ENCODE measurements at places on chromosomes 1 and 21. TPM values are rescaled to one million over a fixed set of nuclear protein-coding genes. Genes with fewer than 3 reads are reported as not detected.

The BTF3L4 gene
- total RNA-seq, result 35.2 TPM

The CNTN2 gene
- not detected for total RNA-seq

The CFHR4 gene
- not detected for total RNA-seq

The ABCB10 gene
- 30.8 TPM for total RNA-seq

The CD1E gene
- total RNA-seq, result not detected

The S100A1 gene
- not detected for total RNA-seq

The TMEM53 gene
- 5.1 TPM for total RNA-seq

The DNAJC6 gene
- total RNA-seq, result 3.9 TPM

The GPR3 gene
- 1.5 TPM for total RNA-seq

- DNase-seq, result no peak
Observed at GRCh38 chr1:115300087-115300876, 37.8 kb downstream of the NGF start.

GRCh38 chr21:31117128-31117916 is 79.0 kb upstream of the KRTAP19-8 start:
- DNase-seq, result peak; percentile 34

DNA sequence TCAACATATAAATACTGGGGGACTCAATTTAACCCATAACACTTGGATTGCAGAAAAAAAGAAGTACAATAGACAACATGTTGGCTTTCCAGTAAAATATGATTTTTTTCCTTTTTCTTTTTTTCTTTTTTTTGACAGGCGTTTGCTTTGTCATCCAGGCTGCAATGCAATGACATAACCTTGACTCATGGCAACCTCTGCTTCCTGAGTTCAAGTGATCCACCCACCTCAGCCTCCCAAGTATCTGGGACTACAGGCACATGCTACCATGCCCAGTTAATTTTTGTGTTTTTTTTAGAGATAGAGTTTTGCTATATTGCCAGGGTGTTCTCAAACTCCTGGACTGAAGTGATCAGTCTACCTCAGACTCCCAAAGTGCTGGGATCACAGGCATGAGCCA is 1512.0 kb upstream of the PRMT6 start:
- DNase-seq, result no peak

DNA sequence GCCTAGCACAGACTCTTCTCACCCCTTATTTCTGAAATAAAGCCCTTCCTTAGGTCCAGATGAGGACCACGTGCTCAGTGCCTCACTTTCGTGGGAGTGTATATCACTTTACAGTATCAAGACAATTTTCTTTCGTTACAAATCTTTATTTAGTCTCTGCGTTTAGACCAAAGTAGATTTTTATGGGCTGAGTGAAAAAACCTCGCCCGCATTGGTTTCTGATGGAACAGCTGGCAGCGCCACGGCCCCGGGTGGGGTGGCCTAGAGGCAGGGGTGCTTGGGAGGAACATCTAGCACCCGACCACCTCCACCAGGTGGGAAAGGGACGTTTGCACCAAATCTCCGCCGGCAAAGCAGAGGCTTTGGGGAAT is 7.6 kb downstream of the SIM2 start:
- DNase-seq, result no peak

GRCh38 chr1:99623554-99623953 is 22.4 kb upstream of the PALMD start:
- DNase-seq, result no peak

DNA sequence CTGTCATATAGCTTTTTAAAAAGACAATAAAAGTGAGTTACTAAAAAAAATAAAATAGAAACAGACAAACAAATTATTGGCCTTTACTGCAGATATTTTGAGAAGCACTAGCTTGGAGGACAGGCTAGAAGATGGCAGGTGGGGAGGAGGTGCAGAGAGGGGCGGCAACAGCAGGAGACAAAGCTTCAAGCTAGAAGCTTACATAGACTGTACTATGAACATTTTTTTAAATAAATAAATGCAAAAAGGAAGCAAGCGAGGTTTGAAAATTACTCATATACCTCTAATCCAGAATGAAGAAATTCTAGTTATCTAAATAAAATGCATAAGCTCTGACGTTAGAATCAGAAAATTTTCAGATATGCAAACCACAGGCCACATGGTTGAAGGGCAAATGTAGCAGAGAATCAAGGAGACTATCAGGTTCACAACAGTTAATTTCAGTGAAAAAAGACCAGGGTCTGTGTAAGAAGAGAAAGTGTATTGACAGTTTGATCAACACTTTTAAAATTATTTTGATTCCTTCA is 54.9 kb downstream of the NRIP1 start:
- no peak for DNase-seq

DNA sequence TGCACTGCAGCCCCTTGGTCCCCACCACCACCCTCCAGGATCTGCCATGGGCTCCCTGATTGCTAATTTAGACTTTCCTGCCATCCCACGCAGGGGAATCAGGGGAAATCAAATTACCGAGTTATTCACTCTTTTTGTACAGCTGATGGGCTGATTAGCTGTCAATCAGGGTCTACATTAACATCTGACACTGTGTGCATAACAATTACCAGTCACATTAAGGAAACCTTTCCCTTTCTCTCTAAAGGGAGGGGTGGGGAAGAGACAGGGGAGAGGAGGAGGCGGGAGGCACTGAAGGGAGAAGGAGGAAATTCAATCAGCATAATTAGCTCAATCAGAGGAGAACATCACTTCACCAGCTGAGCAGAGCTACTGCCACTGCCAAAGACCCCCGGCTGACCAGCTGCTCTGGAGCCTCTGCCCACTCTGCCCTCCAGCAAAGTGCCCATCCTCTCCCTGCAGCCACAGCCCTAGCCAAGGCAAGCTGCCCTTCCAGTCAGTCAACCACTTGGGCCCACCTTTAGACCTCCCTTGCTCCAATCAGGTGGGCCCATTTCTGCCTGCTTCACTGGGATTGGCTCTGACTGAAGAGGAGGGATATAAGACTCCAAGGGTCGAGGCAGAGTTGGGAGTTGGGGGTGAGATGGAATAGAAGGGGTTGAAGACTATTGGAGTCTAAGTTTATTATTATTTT is 199.3 kb upstream of the ZC3H12A start:
- no peak for DNase-seq

DNA sequence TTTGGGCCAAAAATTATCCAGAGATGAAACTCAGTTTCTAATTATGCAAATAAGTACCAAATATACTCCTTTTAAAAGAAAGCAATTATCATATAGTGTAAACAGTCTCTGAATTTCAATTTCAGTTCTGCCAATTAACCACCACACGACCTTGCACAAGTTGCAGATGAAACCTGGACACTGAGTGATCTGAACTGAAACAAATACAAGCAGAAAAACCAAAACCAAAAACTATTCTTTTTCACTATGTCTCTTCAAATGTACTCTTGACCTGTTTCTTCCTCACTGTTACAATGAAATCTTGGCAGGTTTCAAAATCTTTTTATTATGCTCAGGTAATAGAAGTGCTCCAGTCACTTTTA is 79.2 kb downstream of the TYW3 start:
- no peak for DNase-seq

GRCh38 chr1:61504852-61505390 is 220.0 kb downstream of the TM2D1 start:
- no peak for DNase-seq

GRCh38 chr1:54985556-54985955 is 5.1 kb downstream of the TMEM61 start:
- DNase-seq, result no peak

DNA sequence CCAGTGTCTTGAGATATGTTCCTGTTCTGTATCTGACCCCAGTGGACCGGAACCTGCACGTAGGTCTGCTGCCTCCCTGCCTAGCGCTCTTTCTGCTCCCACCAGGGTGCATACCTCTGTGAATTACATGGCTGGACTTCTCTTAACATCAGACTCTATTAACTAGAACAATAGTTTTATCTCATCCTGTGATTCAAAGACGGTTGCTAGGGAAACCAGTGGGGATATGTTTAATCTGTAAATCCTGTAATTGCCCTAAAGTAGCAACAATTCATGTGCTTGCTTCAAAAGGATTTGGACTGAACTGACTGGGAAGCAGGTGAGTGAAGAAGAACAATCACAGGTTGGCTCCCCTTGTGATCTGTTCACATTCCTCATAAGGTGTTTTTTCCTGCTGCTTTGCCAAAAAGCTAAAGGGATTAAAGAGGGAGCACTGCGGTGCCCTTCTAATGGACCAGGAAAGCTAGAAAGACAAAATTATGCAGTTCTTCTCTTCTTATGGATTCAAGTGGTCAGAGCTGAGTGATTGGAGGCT is 52.7 kb upstream of the DIRAS3 start:
- no peak for DNase-seq

- no peak for DNase-seq
Observed at GRCh38 chr1:58572690-58573089, 4.4 kb downstream of the TACSTD2 start.

GRCh38 chr1:156157506-156157905 is 4.1 kb downstream of the SEMA4A start:
- no peak for DNase-seq

Data from activated CD4-positive, alpha-beta memory T cell treated with anti-CD3 and anti-CD28 coated beads for 36 hours (primary cell).